ENCODE measurements at places on chromosomes 1 and 21. TPM values are rescaled to one million over a fixed set of nuclear protein-coding genes. Genes with fewer than 3 reads are reported as not detected.

The CHI3L1 gene
- not detected for total RNA-seq

The GUCA2A gene
- total RNA-seq, result not detected

The PLCH2 gene
- 0.09 TPM for total RNA-seq

The EXTL1 gene
- 1.1 TPM for total RNA-seq

The UTS2 gene
- not detected for total RNA-seq

The STK40 gene
- total RNA-seq, result 27.5 TPM

The PDPN gene
- 199 TPM for total RNA-seq

DNA sequence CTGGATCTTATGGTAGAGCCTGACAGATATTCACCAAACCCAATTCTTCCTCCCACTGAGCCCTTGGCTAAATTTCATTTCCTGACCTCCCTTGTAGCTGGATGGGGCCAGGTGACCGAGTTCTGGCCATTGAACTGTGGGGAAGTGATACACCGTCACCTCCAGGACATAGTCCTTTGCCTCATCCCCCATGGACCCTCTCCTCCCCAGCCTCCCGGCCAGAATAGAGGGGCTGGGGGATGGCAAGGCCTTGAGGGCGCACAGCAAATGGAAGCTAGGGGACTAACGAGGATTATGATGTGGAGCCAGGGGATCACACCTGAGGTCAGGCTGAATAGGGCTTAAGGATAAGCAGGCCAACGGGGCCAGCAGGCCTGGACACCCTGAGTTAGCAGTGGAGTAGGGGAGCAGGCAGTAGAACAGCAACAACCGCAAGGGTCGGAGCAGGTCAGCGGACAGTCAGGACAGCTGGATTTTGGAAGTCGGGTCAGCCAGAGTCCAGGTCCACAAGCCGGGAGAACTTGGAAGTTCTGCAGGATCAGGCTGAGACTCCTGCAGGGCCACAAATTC lies 15.0 kb downstream of the BATF3 start:
- no peaks in the 10 kb centered on the region for H3K36me3 ChIP-seq
- peaks cover 6% of the 10 kb centered on the region for H3K4me1 ChIP-seq
- H3K27ac ChIP-seq, result no peak overlapping the region
- DNase-seq, result peak; percentile 15
- no peaks in the 10 kb centered on the region for H3K27me3 ChIP-seq

DNA sequence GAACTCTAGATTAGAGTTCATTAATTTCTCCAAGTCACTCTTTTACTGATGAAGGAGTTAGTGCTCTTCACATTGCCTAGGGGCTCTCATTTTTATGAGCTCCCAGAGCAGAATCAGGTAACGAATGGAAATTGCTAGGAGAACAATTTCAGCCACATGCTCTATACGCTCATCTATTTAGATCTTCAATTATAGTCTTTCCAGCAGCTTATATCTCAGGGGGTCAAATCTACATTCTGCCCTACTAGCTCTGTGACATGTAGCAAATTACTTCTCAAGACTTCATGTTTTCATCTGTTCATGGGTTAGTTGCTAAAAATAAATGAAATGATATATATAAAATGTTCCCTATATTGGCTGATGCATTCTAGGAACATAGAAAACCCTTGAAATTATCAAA lies 183.6 kb downstream of the PLPP3 start:
- peaks cover 1% of the 10 kb centered on the region for H3K4me1 ChIP-seq
- no peaks in the 10 kb centered on the region for H3K36me3 ChIP-seq
- no peak for DNase-seq
- no peak overlapping the region for H3K27ac ChIP-seq
- H3K27me3 ChIP-seq, result no peaks in the 10 kb centered on the region

DNA sequence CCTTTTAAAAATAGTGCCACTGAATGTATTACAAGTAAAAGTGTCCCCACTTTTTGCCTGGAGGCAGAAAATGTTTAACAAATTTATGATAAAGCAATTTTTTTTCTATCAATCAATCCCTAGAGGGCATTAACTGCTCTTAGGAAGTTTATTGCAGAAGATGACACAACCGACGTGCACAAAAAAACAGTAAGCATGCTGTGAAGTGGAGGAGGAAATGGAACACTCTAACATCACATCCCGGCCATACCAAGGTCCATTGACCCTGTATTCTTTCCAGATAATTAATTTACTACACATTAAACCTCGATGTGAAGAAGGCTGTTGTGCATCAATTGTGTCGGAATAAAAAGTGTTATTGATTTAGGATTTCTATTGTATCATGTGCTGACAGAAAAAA lies 264.9 kb upstream of the NR5A2 start:
- DNase-seq, result no peak
- H3K27ac ChIP-seq, result no peak overlapping the region
- H3K4me3 ChIP-seq, result no peak overlapping the region
- peaks cover 2% of the 10 kb centered on the region for H3K4me1 ChIP-seq
- H3K36me3 ChIP-seq, result peaks cover 6% of the 10 kb centered on the region
- H3K27me3 ChIP-seq, result no peaks in the 10 kb centered on the region

DNA sequence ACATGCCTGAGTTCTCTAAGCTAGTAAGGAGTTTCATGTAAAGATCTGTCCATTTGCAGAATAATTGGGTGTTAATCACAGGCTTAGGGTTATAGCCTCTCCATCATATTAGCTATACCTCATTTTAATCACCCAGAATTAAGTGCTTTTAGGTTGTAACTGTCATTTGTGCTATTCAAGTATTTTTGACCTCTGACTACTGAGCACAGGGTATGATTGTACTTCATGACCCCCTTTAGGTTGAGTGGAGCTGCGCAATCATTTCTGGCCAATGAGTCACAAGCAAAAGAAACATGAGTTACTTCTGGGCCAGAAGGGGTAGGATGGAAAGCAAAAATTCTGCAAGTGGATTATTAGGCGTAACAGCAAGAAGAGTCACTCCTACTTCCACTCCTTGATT lies 8.4 kb upstream of the SNX7 start:
- DNase-seq, result no peak
- H3K4me1 ChIP-seq, result no peaks in the 10 kb centered on the region
- H3K36me3 ChIP-seq, result peaks cover 3% of the 10 kb centered on the region
- H3K4me3 ChIP-seq, result no peak overlapping the region
- no peak overlapping the region for H3K27ac ChIP-seq
- no peaks in the 10 kb centered on the region for H3K27me3 ChIP-seq

- H3K4me3 ChIP-seq, result no peak overlapping the region
- H3K27me3 ChIP-seq, result no peaks in the 10 kb centered on the region
- DNase-seq, result no peak
- no peaks in the 10 kb centered on the region for H3K36me3 ChIP-seq
Measured at GRCh38 chr1:33191731-33192275, 10.0 kb upstream of the TRIM62 start.

GRCh38 chr1:234551032-234551378 lies 59.0 kb downstream of the IRF2BP2 start:
- H3K27me3 ChIP-seq, result no peaks in the 10 kb centered on the region
- H3K4me3 ChIP-seq, result no peak overlapping the region
- no peaks in the 10 kb centered on the region for H3K36me3 ChIP-seq
- no peak overlapping the region for H3K27ac ChIP-seq
- DNase-seq, result peak; percentile 20

DNA sequence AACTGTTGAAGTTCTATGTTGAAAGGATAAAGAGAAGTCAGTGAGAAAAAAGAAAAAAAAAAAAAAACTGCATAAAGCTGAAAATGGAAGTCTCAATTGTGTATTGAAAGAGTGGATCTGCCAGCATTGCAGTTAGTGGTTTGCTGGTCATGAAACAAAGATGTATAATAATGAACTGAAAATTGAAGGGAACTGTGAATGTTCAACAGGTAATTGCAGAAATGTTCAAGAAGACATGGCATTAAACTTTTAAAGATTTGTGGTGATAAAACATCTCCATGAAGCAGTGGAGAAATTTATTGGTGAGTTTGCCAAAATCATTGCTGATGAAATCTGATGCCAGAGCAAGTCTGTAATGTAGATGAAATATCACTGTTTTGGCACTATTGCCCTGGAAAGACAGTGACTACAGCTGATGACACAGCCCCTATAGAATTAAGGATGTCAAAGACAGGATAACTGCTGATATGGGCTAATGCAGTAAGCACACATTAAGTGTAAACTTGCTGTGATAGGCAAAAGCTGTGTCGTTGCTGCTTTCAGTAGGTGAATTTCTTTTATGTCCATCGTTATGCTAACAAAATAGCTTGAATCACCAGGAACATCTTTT lies 71.0 kb downstream of the RD3 start:
- DNase-seq, result no peak
- H3K36me3 ChIP-seq, result no peaks in the 10 kb centered on the region
- H3K27me3 ChIP-seq, result no peaks in the 10 kb centered on the region
- peaks cover 5% of the 10 kb centered on the region for H3K4me1 ChIP-seq
- no peak overlapping the region for H3K27ac ChIP-seq

GRCh38 chr1:156591181-156591431 lies 470 bp upstream of the NAXE start:
- no peaks in the 10 kb centered on the region for H3K4me1 ChIP-seq
- DNase-seq, result no peak
- H3K27ac ChIP-seq, result peak overlapping the region; percentile 20
- H3K27me3 ChIP-seq, result no peaks in the 10 kb centered on the region
- H3K4me3 ChIP-seq, result peak overlapping the region; percentile 79

DNA sequence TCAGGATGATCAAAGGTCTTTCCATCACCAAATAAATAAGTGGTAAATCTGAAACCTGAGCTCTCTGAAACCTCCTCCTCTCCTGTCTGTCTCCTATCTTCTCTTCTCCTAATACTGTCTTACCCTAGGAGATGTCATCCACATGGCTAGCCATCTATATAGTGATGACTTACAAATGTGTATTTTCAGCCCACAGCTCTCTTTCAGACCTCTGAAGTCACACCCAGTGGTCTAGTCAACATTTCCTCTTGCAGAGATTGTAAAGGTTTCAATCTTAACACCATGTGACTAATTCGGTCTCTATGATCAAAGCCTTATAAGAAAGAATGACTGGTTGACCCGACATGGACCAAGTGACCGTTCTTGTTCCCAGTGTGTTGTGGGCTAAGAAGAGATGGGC lies 63.1 kb upstream of the DPT start:
- no peak overlapping the region for H3K4me3 ChIP-seq
- no peaks in the 10 kb centered on the region for H3K36me3 ChIP-seq
- no peak overlapping the region for H3K27ac ChIP-seq
- no peaks in the 10 kb centered on the region for H3K27me3 ChIP-seq
- DNase-seq, result no peak

- no peak overlapping the region for H3K27ac ChIP-seq
- peaks cover 9% of the 10 kb centered on the region for H3K4me1 ChIP-seq
- no peak for DNase-seq
- H3K4me3 ChIP-seq, result no peak overlapping the region
- no peaks in the 10 kb centered on the region for H3K36me3 ChIP-seq
Measured at GRCh38 chr1:33147997-33148314, 33.9 kb downstream of the TRIM62 start.

DNA sequence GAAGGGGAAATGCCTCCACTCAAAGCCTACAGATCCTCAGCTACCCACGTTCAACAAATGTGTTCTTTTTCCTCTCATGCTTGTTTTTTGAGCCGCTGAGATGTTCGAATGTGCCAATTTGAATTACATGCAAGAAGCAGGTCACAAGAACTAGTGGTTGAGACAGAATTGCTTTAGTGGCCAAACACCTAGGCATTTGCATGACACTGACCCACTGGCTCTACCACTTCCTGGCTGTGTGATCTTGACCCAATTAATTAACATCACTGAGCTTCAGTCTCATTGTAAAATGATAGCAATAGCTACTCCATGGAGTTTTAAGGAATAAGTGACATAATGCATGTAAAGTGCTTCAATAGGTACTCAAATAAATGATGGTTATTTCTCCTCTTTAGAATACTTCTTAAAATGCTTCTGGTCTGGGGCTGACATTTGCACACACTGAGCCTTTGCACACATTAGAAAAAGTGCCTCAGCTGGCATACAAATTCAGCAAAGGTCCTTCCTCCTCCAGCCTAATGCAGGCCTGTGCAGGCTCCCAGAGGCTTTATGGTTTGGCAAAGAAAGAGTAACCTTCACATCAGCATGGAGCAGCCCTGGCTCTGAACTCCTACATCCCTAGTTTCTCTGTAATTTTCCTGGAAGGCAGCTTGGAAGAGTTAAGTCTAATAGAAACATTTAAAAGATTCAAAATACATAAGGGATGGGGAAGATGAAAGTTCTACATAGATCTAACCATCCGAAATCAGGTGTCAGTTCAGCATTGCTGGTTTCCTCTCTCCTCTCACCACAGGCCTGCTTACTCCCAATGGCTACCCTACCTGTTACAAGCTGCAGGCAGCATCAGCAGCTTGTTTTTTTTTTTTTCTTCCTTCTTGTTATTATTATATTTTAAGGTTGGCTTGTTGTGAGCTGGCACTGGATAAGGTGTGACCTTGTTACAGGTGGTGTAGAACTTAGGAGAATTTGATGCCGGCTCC lies 107.4 kb downstream of the TBX19 start:
- DNase-seq, result peak; percentile 60
- H3K4me1 ChIP-seq, result peaks cover 11% of the 10 kb centered on the region
- H3K36me3 ChIP-seq, result no peaks in the 10 kb centered on the region
- peak overlapping the region; percentile 63 for H3K4me3 ChIP-seq
- no peaks in the 10 kb centered on the region for H3K27me3 ChIP-seq
- H3K27ac ChIP-seq, result peak overlapping the region; percentile 46

GRCh38 chr1:233233508-233234040 lies 62.0 kb downstream of the PCNX2 start:
- no peak overlapping the region for H3K27ac ChIP-seq
- no peaks in the 10 kb centered on the region for H3K27me3 ChIP-seq
- H3K36me3 ChIP-seq, result peaks cover 22% of the 10 kb centered on the region
- DNase-seq, result no peak
- H3K4me1 ChIP-seq, result no peaks in the 10 kb centered on the region

DNA sequence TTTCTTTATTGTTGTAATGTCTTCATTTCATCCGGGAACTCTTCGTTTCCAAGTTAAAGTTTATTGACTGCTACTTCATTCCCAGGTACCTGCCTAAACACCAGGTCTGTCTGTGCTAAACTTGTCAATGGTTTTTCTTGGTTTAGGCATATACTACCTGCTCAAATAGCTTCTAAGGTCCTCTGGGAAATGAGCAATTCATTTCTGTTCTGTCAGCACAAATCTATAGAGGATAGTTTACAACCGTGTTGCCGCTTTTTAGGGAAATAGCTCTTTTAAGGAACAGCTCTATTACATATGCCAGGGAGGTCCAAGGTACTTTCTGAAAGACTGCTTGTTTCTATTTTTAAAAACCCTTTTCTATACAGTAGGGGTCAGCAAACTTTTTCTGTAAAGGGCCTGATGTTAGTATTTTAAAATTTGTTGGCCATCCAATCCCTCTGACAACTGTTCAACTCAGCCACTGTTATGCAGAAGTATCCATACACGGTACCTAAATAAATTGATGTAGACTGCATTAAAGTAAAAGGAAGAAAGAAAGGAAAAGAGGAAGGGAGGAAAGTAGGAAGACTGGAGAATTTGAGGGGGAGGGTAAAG lies 222.7 kb upstream of the PTBP2 start:
- H3K4me1 ChIP-seq, result no peaks in the 10 kb centered on the region
- H3K27me3 ChIP-seq, result no peaks in the 10 kb centered on the region

GRCh38 chr1:156152628-156153027 lies 757 bp upstream of the SEMA4A start:
- no peaks in the 10 kb centered on the region for H3K27me3 ChIP-seq
- DNase-seq, result no peak
- H3K27ac ChIP-seq, result no peak overlapping the region
- H3K4me1 ChIP-seq, result peaks cover 21% of the 10 kb centered on the region

GRCh38 chr1:78787544-78787943 lies 137.9 kb downstream of the IFI44 start:
- H3K4me3 ChIP-seq, result no peak overlapping the region
- no peak for DNase-seq
- no peaks in the 10 kb centered on the region for H3K27me3 ChIP-seq
- no peaks in the 10 kb centered on the region for H3K36me3 ChIP-seq

GRCh38 chr1:213622365-213623063 lies 365.3 kb upstream of the PROX1 start:
- no peak overlapping the region for H3K4me3 ChIP-seq
- no peaks in the 10 kb centered on the region for H3K27me3 ChIP-seq
- no peak for DNase-seq
- H3K4me1 ChIP-seq, result no peaks in the 10 kb centered on the region
- no peaks in the 10 kb centered on the region for H3K36me3 ChIP-seq
- H3K27ac ChIP-seq, result no peak overlapping the region
